ENCODE measurements at places on chromosomes 3 and 15.

DNA sequence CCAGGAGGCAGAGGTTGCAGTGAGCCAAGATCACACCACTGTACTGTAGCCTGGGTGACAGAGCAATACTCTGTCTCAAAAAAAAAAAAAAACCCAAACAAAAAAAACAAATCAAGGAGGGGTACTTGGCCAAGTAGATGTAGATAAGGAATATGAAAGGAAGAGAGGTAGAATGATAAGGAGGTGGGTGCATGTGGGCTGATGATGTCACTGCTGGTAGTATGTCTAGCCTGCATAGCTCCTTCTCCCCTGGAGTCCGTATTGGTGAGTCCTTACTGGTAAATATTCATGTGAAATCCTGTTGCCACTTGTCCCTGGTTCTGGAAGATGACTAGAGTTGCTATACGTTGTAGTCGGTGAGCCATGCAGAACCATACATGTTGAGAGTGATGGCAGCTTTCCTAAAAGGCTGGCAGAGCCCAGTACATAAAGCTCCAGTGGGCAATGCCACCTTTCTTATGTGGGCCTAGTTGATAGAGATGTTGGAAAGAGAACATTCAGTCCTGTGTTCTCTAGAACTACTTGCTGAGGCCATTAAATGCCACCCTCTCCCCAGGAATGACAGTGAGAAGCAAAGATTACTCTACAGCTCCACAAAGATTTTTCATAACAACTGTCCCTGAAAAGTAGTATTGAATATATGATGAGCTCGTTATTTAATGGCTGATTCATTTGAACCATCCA is 11.0 kb downstream of the KAT2B start:
- no peak for DNase-seq

DNA sequence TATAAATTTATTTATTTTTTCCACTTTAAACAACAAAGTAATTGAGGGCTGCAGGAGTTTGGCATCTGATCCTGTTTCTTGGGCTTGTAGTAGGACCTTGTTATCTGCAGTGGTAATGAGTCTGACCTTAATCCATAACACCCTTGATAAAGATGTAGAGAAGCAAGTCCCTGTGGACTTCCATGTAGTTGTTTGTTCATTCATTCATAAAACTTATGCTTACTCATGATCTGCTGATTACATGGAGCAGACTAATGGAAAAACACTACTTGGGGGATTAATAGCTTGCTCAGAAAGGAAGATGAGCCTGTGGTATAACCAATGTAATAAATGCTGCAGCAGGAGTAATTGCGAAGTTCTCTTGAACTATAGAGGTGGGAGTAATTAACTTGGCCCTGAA is 271.5 kb upstream of the TBL1XR1 start:
- DNase-seq, result no peak

- peak; percentile 65 for DNase-seq
These were observed 25.9 kb downstream of the MELTF start for GRCh38 chr3:197003461-197004385.

- no peak for DNase-seq
These were observed 121.6 kb downstream of the RASA2 start for GRCh38 chr3:141608438-141608837.

DNA sequence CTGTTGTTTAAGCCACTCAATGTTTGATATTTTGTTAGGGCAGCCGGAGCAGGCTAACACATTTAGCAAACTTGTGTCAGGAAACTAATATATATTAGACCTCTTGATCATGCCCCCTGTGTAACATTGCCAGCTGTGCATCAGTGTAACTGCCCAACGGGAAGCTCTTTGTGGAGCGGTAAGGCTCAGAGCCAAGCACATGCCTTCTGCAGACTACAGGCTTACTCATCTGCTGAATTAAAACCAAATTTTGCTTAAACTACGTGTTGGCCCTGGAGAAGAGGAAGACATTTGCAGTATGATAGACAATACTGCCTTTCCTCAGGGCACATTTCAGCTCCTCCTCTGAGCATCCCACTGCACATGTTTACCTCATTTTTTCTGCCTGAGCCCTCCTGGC is 50.5 kb upstream of the KCNMB2 start:
- DNase-seq, result no peak

GRCh38 chr3:184738506-184738890 is 26.6 kb upstream of the MAGEF1 start:
- DNase-seq, result no peak

GRCh38 chr3:115706311-115706829 is 83.1 kb downstream of the GAP43 start:
- DNase-seq, result no peak

DNA sequence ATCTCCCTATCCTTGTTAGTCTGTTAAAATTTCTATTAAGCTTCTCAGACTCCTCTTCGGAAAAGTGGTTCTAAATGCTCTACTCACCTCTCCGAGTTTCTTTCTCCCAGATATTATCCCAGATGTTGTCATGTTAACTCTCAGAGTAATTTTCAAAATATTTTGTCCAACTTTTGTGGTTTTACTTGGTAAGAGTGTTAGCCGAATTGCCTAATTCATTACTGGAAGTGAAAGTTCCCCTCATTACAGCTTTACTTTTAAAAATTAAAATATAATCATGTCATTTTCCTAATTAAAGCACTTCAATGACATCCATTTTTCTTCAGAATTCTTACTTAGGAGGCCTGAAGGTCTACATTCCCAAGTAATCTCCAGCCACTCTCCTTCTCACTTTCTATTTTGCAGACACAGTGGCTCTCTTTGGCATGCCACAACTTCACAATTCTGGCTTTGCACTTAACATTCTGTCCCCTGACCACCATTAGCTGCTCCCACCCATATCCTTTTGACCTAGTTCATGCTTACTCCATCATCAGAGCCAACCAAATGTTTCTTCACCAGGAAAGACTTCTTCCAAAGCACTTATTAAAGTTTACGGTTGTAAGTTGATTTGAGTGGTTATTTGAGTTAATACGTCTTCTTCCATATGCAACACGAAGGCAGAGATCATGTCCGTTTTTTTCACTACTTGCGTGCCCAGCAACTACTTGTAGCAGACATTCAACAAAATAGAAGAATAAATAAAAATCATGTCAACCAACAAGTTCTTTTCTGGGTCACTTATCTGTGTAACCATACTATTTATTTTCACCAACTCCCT is 10.2 kb upstream of the TIPARP start:
- no peak for DNase-seq

DNA sequence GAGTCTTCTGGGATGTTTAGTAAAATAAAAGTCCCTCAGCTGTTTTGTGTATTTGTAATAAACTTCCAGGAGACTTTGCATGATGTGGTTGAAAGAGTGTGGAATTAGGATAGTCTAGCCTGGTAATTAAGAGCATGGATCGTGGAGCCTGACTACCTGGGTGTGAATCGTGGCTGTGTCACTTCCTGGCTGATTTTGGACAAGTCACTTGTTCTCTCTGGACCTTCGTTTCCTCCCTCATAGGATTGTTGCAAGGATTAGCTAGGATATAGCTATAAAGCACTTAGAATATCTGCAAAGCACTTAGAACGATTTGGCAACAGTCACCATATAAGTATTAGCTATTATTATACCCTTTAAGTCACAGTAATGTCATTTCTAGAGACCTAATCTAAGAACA is 40.2 kb downstream of the SLMAP start:
- DNase-seq, result no peak
